ENCODE measurements at places on chromosomes 13 and 19.

DNA sequence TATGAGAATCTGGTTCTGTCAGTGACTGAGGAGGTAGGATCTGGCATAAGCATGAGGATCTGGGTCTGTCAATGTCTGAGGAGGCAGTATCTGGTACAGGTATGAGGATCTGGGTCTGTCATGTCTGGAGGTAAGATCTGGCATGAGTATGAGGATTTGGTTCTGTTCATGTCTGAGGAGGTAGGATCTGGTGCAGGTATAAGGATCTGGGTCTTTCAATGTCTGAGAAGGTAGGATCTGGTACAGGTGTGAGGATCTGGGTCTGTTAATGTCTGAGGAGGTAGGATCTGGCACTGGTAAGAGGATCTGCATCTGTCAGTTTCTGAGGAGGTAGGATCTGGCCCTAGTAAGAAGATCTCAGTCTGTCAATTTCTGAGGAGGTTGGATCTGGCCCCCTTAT is 12.4 kb upstream of the PDCD2L start:
- no peak for DNase-seq

DNA sequence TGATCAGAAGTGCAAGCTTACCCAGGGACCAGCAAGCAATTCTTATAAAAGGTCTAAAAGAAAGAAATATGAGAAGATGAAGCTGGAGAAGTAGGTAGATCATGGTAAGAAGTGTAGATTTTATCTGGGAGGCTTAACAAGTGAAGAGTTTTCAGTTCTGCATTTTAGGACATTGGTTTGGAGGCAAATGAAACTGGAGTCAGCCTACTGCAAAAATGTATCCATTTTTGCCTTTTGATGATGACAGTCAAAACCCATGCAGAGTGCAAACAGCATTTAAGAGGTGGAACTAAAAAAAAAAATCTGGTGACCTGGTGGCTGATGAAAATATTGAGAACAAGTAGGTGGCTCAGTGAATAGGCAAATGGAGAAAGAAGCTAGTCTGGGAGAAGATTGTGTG is 216.9 kb downstream of the DNAJC15 start:
- DNase-seq = no peak

- DNase-seq = no peak
Observed at GRCh38 chr13:21012841-21013681, 48.3 kb downstream of the LATS2 start.

DNA sequence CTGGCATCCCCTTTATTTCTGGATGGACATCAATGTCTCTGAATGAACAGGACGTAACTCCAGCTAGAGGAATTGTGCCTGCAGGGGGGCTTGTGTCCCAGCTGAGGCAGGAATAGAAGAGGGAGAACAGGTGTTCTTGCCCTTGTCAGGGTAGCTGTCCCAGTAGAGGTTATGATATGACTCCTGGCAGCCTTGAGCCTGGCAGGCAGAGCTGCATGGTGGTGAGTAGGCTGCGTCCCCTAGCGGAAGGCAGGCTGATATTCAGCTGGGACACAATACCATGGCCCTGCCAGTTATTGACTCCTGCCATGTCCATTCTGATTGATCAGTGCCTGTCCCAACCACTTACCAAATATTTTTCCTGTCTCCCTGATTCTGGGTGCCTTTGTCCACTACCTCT is 197.2 kb downstream of the RAP2A start:
- no peak for DNase-seq

- DNase-seq = no peak
Observed at GRCh38 chr19:2973229-2973628, 4.1 kb upstream of the TLE6 start.

DNA sequence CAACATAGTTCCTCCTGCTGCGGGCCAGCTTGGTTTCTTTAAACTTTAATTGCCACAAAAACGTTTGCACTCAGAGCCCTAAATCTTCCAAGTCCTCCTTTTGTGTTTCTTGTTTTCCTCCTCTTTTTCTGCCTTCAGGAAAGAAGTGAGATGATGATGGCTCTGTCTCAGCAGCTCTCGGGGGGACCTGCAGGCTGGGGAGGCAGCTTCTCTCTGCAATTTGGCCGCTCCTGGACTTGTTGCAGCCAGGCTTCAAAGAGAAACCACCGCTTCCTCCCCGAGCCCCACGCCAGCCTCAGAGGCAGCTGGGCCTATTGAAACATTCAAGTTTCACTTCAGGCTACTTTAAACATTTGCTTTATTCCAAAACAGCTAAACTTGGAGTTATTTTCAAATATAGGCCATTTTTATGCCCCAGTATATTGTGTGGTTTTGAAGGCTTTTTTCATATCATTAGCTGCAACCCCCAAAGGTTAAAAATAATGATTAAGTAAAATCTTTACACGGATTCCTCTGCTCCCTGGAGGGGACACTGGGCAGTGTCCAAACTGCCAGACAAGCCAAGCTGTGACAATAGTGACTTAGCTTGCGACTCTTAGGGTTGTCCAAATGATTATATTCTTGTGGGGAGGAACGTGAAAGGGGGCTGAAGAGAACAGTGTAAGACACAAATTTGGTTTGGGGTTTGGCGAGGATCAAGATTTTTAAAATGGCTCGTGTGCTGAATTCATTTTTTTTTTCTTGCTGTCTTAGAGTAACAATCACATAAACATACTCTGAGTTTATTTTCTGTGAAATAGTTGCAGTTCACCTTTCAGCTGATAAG is 330.8 kb downstream of the DLEU7 start:
- DNase-seq = peak; percentile 52

DNA sequence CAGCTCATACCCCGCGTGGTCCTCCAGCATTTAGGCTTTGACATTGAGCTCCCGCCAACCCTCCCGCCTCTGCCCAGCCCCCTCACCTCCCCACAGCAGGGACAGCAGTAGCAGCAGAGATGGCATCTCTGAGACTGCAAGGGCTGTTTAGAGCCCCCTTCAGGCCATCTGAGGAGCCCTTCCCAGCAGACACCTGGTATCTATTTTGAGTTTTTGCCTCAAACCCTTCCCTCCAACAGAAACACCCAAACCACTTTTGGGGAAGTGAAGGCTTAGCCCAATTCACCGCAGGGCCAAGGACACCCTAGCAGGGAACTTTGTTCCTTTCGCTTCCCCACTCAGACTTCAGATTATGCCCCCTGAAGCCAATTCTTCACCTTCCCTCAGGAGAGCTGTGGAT is 6.3 kb upstream of the ZNF175 start:
- no peak for DNase-seq

GRCh38 chr13:31184981-31185645 is 14.7 kb upstream of the B3GLCT start:
- no peak for DNase-seq

DNA sequence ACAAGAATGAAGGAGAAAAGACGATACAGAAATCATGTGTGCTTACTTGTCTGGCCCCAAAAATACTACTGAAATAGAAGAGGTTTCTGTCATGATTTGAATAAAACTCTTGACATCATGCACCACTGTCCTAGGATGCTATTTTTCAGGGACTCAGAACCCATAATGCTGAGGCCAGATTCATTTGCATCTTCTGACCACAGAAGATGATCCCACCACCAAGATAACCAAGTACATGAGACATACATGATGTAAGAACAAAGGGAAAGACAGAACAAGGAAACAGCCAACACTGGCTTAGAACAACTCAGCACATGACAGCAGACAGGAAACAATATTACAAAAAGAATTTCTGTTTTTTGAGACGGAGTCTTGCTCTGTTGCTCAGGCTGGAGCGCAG is 2.5 kb downstream of the ZNF552 start:
- peak; percentile 49 for DNase-seq

GRCh38 chr19:43779147-43779819 is 1.5 kb downstream of the KCNN4 start:
- DNase-seq = peak; percentile 68

GRCh38 chr13:45411221-45411620 is 7.0 kb downstream of the SLC25A30 start:
- no peak for DNase-seq

GRCh38 chr19:44597131-44597491 is 16.3 kb upstream of the IGSF23 start:
- no peak for DNase-seq

DNA sequence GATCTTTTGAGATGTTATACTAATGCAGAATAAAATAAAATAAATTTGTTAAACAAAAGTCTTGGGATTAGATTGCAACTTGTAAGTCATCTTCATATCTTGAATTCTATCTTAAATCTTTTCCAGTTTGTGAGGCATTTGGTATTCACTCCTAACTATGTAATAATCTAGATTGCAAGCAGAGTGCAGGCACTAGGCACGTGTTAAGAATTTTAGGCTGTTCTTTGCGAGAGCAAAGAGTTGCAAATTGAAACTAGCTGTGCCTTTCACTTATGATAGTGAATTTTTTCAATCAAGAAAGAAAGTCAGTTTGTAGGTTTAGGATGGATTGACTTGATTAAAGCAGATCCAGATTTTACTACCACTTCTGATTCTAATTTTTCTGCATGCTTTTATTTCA is 264.1 kb upstream of the SPRY2 start:
- DNase-seq = no peak

DNA sequence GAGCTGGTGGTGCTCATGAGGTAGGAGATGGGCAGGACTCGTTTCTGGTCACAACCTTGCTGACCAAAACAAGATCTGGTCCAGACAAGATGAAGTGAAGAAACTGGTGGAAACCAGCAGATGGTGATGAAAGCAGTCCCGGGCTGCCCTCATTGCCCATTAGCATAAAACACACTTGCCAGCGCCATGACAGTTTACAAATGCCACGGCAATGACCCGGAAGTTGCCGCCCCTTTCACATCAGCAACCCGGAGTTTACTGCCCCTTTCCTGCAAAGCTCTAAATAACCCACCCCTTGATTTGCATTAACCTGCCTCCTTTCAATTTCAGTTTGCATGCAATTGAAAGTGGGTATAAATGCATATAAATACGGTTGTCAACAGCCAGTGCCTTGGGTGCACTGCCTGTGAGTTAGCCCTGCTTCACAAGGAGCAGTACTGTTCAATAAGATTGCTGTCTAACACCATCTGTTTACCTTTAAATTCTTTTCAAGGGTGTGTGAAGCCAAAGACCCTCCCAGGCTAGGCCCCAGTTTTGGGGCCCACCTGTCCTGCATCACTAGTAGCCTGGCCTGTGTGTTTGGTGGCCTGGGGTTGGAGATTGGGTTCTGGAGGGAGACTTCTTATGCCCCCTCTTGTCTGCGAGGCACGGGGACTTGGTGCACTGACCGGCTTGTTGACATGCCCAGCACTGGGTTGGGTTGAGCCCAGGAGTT is 38.8 kb downstream of the CHST8 start:
- no peak for DNase-seq

DNA sequence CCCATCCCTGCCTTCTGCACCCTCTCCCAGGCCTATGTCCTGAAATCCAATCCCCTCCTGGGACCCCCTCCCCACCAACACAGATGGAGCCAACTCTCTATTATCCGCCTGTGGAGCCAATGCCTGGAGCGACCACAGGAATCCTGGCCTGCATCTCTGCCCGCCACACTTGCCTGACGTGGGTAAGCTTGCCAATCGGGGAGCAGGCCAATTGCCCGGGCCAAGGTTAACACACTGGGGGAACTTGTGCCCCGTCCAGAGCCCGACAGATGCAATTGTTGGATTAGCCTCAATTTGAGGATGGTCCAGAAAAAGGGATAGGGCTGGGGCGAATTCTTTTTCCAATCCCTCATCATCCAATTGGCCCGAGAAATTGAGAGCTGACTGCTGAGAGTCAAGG is 5.9 kb downstream of the WIZ start:
- no peak for DNase-seq

GRCh38 chr19:23909222-23909621 is 5.5 kb upstream of the ZNF726 start:
- no peak for DNase-seq

DNA sequence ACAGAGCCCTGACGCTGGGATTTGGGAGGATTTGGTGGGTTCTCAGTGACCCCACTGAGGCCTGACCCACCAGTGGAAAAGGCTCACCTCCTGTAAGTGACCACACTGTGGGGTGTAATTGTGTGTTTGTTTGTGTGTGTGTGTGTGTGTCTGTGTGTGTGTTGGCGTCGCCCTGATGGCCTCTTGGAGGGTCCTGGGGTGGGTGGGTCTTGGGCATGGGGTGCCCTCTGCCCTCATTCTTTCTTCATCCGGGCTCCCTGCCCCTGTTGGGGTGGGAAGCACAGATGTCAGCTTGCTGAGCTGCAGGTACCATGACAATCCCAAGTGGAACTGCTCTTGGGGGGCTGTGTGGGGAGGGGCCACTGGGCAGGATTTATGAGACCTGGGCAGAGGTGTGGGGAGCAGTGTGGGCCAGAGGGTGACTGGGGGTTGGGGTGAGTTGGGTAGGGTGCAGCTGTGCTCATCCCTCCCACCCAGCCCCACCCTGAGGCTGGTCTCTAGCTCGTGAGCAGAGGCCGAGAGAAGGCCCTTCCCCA is 22.8 kb downstream of the WTIP start:
- no peak for DNase-seq

Data from inflammatory macrophage treated with lipopolysaccharide for 1 hour (primary cell).